ENCODE measurements at places on chromosomes 3 and 15.

GRCh38 chr3:138188013-138188730, 1.1 kb downstream of the ARMC8 start:
- peak; percentile 78 for DNase-seq

DNA sequence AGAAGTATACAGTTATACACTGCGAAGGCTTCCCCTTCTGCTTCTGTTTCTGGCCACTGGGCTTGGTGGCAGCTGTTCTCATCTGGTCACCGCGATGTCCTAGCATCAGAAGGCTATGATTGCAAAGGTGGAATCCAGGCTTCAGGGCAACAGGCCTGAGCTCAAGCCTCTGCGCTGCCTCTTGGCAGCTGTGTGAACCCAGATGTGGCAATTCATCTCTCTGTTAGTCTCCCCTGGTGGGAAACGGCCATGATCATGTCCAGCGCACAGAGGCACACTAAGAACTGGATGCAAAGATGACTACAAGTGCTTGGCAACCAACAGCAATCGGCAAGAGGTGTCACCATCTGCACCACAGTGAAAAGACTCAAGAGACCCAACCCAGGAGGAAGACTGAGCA, 78.9 kb downstream of the PCSK6 start:
- no peak for DNase-seq

- no peak for DNase-seq
Measured at GRCh38 chr15:51262463-51262862, 75.9 kb downstream of the CYP19A1 start.

DNA sequence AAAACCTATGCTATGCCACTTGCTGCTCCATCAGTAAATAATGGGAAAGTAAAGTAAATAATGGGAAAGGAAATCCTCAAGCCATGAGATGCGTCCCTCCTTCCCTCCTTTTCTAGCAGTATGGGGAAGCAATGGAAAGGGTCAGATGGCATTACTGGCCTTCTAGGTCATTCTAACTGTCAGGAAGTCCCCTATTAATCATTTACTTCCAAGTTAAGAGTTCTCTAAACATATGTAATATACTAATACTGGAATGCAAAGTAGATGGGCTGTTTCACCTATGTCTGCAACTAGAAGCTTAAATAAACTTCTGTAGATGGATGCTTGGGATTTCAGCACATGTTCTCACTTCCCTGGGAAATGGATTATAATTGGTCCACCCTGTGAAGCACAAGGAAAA, 55.9 kb downstream of the MDFIC2 start:
- DNase-seq: no peak

DNA sequence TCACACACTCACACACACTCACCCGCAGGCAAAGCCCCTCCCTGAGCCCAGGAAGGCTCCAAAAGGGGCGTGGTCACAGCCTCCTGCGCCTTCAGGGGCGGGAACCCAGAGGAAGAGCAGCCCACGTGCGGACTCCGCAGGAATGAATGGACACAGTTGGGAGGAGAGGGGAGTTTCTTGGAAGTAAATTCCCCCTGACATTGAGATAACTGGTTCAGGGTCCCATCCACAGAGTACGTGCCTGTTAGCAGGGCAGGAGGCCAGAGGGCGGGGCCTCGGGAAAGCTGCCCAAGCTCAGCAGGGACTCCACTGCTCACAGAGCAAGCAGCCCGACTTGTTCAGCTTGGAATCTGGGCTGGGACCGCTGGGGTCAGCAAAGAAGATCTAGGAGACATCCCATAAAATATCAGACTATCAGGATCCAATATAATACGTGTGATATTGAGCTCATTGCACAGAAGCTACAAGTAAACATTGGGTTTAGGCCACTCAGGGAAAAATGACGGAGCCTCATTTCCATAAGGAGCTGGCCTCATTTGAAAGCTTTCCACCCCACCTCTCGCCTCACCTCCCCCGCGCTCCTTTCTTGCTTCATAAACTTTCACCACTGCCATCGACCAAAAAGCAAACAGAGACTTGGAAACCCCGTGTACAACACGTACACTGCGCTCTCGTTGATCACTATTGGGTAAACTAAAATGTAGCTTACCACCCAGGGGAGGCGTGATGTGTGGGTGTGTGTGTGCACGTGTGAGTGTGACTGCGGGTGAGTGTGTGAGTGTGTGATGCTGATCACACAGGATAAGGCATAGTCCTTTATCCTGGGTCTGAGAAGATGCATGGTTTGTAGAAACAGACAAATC, 36.0 kb downstream of the TM2D3 start:
- DNase-seq: peak; percentile 32

DNA sequence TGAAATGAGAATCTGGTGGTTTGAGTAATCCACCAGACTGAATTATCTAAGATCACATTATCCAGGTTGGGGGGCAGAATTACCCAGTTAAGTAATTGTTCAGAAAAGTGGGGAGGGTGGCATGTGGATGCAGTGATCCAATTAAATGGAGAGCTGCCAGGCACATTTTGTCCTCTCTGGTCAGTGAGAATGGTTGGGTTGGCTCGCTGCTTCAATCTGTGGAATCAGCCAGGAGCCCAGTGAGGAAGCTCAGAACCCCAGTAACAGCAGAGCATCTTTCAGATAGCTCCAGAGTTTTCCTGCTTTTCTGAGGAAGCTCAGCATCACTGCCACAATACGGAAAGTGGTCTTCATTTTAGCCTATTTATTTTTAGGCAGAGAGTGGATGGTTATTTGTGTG, 6.4 kb upstream of the EXOG start:
- no peak for DNase-seq

DNA sequence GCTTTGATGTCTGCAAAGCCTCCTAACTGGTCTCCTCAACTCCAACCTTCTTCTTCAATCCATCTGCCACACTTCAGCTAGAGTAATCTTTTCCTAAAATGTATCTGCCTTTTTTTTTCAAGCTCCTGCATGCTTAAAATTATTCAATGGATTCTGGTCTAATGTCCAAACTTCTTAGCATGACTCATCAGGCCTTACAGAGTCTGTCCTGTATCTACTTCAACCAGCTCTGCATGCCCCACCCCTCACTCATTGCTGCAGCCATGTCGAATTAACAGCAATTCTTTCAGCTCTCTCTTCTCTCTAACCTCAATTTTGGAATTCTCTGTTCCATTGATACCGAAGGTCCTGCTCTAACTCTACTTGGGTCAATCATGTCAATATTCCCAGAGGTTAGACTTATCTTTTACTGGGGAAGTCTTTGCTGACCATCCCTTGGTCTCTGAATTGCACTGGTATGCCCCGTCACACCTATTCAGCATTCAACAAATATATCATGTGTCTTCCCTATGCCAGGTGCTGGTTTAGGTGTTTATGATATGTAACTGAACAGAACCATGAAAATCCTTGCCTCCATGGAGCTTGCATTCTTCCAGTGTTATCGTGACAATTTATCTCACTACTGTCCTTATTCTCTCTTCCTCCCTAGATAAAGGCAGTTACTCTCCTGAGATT, 88.5 kb upstream of the NANOGP8 start:
- no peak for DNase-seq

DNA sequence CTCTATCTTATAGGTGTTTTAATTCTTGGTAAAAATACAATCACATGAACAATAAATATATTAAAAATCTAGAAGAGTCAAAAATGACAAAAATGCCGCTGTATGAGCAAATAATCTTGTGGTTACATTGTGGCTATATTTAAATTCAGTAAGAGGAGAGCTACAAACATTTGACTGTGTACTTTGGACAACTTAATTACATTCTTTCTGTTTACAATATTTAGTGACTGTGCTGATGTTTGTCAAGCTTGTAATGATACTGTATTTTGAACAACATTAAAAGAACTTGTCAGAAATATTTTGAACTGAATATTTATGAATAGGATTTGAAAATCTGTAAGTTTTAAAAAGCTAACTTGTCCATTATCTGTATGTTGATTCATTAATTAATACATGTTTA, 598.3 kb downstream of the SI start:
- DNase-seq: no peak

- DNase-seq: no peak
Measured at GRCh38 chr3:30962084-30962483, 67.6 kb upstream of the GADL1 start.

GRCh38 chr3:77885381-77885780, 845.5 kb downstream of the ROBO2 start:
- DNase-seq: no peak

DNA sequence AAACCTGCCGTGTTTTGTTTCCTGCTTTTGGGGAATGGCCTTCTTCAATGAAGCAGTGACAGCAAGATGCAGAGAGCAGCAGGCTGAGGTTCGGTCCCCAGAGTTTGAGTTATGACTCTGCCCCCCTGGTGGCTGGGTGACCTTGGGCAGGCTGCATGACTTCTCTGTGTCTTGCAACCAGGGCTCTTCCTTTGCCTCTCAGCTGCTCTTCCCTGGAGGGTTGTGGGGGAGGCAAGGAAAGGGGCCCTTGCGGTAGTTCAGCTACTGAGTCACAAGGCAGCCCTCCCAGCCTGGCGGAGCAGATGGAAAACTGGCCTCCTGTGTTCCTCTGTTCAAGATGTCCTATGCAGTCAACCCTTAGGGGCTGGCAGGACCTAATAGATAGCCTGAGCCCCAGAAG, 17.1 kb downstream of the CTXND1 start:
- DNase-seq: peak; percentile 53

DNA sequence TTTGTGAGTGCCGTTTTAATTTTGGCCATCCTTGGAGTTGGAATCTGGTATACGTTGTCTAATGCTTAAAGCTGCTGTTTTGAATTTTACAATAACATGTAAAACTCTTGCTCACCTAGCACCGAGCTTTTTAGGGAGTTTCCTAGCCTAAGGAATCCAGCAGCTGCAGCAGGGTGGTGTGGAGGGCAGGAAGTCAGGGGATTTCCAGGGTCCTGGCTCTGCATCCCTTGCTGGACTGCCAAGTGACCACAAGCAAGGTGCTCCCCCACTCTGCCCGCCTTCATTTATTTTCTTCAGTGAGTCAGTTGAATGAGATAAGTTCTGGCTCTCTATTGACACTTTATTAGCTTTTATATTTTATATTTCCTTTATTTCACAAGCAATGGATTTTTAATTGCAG, 113.7 kb downstream of the ATG7 start:
- DNase-seq: no peak

DNA sequence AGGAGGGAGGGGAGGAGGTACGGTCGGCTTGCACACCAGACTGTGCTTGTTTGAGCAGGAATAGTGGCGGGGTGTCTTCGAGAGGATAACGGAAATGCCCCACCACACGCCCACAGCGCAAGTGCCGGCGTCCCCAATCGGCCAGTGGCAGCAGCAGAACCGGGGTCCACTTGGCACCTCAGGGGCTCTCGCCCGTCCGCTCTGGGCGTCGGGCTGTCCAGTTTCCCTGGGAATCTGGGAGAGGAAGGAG, 53.7 kb downstream of the CCDC54 start:
- no peak for DNase-seq

GRCh38 chr15:57158589-57158988, 217.7 kb upstream of the CGNL1 start:
- DNase-seq: peak; percentile 43
